ENCODE measurements at places on chromosomes 3 and 15.

DNA sequence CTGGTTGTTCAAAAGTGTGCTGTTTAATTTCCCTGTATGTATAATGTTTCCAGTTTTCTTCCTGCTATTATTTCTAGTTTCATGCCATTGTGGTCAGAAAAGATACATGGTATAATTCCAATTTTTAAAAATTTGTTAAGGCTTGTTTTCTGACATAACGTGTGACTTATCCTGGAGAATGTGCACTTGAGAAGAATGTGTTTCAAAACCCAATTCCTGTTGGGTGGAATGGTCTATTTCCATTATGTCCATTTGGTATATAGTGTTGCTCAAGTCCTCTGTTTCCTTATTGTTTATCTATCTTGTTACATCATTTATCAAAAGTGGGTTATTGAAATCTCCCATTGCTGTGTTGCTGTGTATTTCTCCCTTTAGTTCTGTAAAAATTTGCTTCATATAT is 215.4 kb downstream of the GREM1 start:
- DNase-seq: no peak

GRCh38 chr15:63233667-63234423 is 43.6 kb upstream of the APH1B start:
- DNase-seq: no peak

- no peak for DNase-seq
Measured at GRCh38 chr15:45534821-45535220, 12.3 kb upstream of the SLC30A4 start.

DNA sequence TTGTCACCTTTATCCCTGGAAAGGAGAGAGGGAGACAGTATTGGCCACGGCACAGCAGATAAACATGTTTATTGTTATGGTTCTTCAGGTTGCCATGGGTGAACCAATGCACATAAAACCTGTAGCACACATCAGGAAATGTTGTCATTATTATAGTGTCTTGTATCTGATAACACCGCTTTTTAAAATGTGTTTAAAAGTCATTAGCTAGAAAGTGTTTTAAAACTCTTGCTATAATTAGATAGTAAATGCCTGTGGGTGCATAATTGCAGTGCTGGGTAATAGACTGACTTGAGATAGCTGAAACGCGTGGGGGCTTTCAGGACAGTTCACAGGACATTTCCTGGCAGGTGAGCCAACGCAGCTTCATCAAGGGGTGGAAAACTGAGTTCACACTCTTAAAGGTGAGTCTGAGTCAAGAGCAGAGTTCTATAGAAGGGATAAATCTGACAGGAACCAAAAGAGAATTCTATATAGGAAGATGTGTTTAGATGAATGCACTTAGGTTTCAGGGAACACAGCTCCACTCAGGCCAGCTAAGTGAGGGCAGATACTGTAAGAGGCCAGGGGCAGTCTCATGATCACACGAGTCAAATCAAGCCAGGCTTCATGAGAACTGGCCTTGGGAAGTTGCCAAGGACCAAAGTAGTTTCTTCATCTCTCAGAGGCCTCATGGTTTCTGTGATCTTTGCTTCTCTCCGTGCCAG is 35.6 kb upstream of the PPP4R2 start:
- no peak for DNase-seq

GRCh38 chr3:98750276-98750919 is 12.7 kb upstream of the ST3GAL6 start:
- DNase-seq: no peak

DNA sequence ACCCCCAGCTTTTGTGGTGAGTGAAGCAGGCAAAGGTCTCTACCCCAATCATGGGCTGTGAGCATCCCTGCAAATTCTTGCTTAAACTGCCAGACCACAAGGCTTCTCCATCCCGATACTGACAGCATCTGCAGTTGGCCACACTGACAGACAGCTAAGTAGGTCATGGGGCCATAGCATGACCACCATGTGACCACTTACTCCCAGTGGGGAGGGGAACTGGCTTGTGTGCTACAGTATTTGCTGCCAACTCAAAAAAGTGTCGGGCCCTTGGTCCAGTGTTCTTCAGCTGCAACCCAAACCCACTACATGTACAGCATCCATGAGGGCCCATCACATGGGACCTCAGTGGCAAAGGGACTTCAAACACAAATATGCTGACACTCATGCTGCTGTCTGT is 103.4 kb downstream of the SEC22A start:
- DNase-seq: no peak

- no peak for DNase-seq
Measured at GRCh38 chr3:182782149-182782548, 11.2 kb upstream of the ATP11B start.

GRCh38 chr3:195008816-195009215 is 262.1 kb downstream of the XXYLT1 start:
- no peak for DNase-seq

DNA sequence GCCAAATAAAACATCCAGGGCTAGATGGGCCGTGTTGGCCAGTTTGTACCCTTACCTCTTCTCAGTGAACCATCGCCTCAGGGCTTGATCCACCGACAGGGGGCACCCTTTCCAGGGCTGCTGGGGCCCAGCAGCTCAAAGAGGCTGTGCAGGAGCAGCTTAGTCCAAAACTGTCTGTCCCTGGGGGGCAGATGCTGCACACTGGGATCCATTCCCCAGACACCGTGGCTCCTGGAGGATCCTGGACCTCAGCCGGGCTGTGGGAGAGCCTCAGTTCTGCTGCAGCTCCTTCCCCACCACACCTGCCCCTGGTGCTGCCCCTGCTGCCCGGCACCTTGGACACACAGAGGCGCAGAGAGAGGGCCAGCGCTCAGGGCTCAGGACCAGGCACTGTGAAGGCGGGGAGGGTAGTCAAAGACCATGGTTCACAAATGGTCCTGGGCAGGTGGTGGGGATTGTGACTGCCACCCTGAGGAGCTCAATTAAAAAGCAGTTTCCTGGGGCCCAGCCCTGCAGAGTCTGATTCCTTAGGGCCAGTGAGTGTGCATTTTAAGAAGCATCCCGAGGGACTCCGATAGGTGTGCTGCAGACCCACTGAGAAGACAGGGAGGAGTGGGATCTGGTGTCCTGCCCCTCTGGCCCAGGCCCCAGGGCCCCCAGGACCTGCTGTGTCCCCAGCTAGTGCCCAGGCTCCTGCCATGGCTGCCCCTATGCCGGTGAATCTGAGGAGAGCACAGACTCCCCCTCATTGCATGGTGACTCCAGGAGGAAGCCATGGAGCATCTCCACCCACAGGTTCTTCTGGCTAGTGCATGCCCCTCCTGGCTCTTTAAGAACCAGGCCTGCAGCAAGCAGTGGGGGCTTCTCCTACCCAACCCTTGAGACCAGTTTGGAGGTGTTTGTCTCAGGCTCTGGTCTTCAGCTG is 86.5 kb upstream of the PRR20G start:
- peak; percentile 18 for DNase-seq

DNA sequence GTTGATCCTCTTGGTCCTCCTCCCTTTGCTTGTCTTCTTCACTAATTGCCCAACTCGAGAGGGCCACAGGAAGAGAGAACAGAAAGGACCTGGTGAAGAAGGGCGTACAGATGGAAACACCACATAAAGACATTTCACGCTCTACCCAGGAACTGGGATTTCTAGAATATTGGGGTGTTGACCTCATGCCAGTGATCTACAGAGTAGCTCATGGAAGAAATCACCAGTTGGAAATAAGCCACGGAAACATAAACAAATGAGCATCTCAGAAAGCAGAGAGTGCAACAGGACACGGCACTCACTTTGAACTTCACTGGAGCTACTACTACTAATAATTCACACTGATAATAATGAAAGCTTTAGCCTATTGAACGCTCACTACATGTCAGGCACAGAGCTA is 84.6 kb upstream of the ARHGEF3 start:
- DNase-seq: no peak

GRCh38 chr3:48440590-48440958 is 517 bp downstream of the TMA7 start:
- DNase-seq: no peak

DNA sequence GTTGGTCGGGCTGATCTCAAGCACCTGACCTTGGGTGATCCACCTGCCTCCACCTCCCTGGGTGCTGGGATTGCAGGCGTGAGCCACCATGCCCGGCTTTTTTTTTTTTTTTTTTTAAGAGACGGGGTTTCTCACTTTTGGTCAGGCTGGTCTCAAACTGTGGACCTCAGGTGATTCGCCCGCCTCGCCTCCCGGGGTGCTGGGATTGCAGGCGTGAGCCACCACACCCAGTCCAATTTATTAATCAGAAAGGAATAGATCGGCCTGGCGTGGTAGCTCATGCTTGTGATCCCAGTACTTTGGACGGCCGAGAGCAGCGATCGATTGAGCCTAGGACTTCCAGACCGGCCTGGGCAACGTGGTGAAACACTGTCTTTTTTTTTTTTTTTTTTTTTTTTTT is 13.9 kb upstream of the GOLGA8M start:
- no peak for DNase-seq

DNA sequence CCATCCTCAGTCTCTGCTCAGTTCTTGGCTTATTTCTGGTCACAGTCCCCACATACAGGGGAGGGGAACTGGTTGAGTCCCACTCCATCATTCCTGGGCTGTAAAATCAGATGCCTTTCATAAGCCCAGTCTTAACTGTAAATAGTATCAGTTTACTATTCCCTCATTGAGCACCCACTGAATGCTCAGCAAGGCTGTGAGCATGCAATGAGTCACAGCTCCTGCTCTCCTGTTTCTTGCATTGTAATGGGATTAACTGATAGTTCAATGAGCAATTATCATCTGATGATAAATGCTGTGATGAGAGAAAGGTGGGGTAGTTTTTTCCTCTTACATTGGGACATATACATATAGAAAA is 113.6 kb upstream of the TPM1 start:
- no peak for DNase-seq

GRCh38 chr15:79403501-79403900 is 28.6 kb upstream of the MINAR1 start:
- DNase-seq: no peak

GRCh38 chr15:69629631-69630161 is 177.1 kb downstream of the RPLP1 start:
- no peak for DNase-seq

GRCh38 chr3:132682201-132682600 is 22.1 kb downstream of the UBA5 start:
- no peak for DNase-seq

GRCh38 chr15:40927873-40928806 is 1.0 kb upstream of the DLL4 start:
- DNase-seq: peak; percentile 28

GRCh38 chr3:151377768-151378385 is 6.7 kb downstream of the P2RY12 start:
- no peak for DNase-seq

DNA sequence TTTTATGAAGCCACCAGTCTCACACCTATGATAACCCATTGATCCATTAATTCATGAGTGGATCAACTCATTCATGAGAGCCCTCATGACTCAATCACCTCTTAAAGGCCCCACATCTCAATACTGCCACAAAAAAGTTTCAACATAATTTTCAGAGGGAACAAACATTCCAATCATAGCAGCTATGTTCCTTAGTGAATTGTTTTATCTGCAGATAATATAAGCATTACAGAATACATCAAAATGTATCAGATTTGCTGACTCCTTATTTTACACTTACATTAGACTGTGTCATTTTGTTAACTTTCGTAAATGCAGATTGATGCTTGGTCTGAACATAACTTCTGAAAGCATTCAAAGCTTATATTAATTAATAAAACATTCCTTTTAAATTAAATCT is 155.3 kb upstream of the MBNL1 start:
- no peak for DNase-seq

- DNase-seq: no peak
Measured at GRCh38 chr3:162658003-162658402, 1161.4 kb downstream of the OTOL1 start.

DNA sequence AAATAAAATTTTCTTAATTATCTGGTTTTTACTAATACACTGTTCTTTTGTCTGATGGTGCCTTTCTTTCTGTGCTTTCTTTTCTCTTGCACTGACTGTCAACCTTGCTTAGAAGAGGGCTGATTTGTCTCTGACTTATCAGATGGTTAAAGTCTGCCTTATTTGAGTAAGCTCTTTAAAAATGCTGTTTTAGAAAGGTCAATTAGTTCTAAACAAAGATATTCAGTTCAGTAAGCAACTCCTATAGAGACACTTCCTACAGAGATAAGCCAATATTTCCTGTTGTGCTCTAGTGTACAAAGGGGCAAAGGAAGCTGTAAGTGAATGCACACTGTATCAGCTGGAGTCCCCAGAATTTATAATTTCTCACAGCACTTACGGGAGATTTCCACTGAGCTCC is 153.4 kb upstream of the TSPAN3 start:
- no peak for DNase-seq

- DNase-seq: no peak
Measured at GRCh38 chr3:40938591-40938990, 260.7 kb upstream of the CTNNB1 start.

DNA sequence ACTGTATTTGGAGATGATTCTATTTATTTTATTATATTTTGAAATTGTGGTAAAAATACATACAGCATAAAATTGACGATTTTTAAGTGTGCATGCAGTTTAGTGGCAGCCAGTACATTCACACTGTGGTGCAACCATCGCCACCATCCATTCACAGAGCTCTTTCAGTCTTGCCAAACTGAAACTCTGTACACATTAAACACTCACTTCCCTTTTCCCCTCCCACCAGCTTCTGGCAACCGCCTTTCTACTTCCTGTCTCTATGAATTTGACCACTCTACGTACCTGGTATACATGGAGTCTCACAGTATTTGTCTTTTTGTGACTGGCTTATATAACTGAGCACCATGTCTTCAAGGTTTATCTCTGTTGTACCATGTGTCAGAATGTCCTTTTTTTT is 303.3 kb upstream of the ATP10A start:
- no peak for DNase-seq

GRCh38 chr3:63479661-63480035 is 172.8 kb upstream of the SNTN start:
- DNase-seq: no peak

GRCh38 chr3:40585381-40586016 is 60.7 kb downstream of the ZNF621 start:
- no peak for DNase-seq

GRCh38 chr3:46742992-46743585 is 25.4 kb upstream of the PRSS50 start:
- DNase-seq: no peak

GRCh38 chr15:95324656-95325055 is 1005.8 kb upstream of the NR2F2 start:
- DNase-seq: no peak

DNA sequence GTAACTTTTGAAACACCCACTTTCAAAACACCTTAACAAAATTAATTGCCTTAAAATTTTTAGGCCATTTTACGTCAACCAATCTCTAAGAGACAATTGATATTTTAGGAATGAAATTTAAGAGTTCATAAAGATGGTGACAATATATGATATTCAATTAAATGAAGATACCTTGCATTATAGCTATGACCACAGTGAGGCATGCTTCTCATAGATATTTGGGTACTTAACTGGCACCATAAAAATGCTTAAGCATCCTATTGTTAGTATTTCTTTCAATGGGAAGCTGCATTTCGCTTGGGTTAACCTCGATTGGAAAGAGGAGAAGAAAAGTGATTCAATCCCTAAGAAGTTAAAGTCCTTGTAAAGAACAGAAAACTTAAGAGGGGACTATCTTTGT is 209.0 kb downstream of the GAP43 start:
- no peak for DNase-seq

Data from hematopoietic multipotent progenitor cell (in vitro differentiated cells).